Mucosa of descending colon (tissue), 3 donors: ENCODE measurements at places on chromosomes 7 and 10. TPM values are rescaled to one million over a fixed set of nuclear protein-coding genes. Genes with fewer than 3 reads are reported as not detected.

The IL15RA gene
- 26.6 TPM for total RNA-seq

The PRLHR gene
- not detected for total RNA-seq

The PON1 gene
- total RNA-seq, result not detected

The CALML5 gene
- not detected for total RNA-seq

The FZD8 gene
- 14.8 TPM for total RNA-seq

The OIT3 gene
- 0.17 TPM for total RNA-seq

The SLC16A12 gene
- total RNA-seq, result 0.12 TPM

The RPP38 gene
- total RNA-seq, result 17.9 TPM

The FGL2 gene
- total RNA-seq, result 66.3 TPM

The FAM237B gene
- not detected for total RNA-seq

The BAIAP2L1 gene
- 65.4 TPM for total RNA-seq

The ZPBP gene
- total RNA-seq, result not detected

The PHF14 gene
- total RNA-seq, result 30.8 TPM

The TRPV5 gene
- not detected for total RNA-seq

The ZNF727 gene
- 0.92 TPM for total RNA-seq

The CRYGN gene
- 0.51 TPM for total RNA-seq

The CDNF gene
- 0.82 TPM for total RNA-seq

The GBX1 gene
- not detected for total RNA-seq

The TMEM139 gene
- 16.2 TPM for total RNA-seq

The MMD2 gene
- total RNA-seq, result not detected

The SUN3 gene
- not detected for total RNA-seq

The HABP2 gene
- not detected for total RNA-seq

The GOLGA7B gene
- 0.29 TPM for total RNA-seq

The GIMAP4 gene
- 18.1 TPM for total RNA-seq

The CPED1 gene
- total RNA-seq, result 8.8 TPM

The ABCB1 gene
- 76.5 TPM for total RNA-seq

The NUDT13 gene
- 5.1 TPM for total RNA-seq

The CYP2C19 gene
- 0.65 TPM for total RNA-seq

The LEP gene
- 0.22 TPM for total RNA-seq

The STAM gene
- total RNA-seq, result 17.8 TPM

The RPP30 gene
- total RNA-seq, result 24.3 TPM

The POLD2 gene
- 57.0 TPM for total RNA-seq

The ANKIB1 gene
- 40.9 TPM for total RNA-seq

The MYO1G gene
- 3.9 TPM for total RNA-seq

The CDK1 gene
- total RNA-seq, result 6.6 TPM

The AKR1C8 gene
- not detected for total RNA-seq

The FXYD4 gene
- total RNA-seq, result not detected

The HOXA9 gene
- total RNA-seq, result 27.9 TPM

The OR2A2 gene
- total RNA-seq, result not detected

The PRR15 gene
- total RNA-seq, result 173 TPM

The DGKI gene
- 0.36 TPM for total RNA-seq

The ZNF467 gene
- total RNA-seq, result 2.4 TPM

The MKI67 gene
- total RNA-seq, result 54.7 TPM

The LDB3 gene
- total RNA-seq, result 3.2 TPM

The C10orf53 gene
- not detected for total RNA-seq

The PRPS1L1 gene
- total RNA-seq, result not detected

The PNLIPRP1 gene
- not detected for total RNA-seq

The SPAM1 gene
- total RNA-seq, result not detected

The ACHE gene
- 41.4 TPM for total RNA-seq

The RBAK gene
- total RNA-seq, result 15.3 TPM

The AGBL3 gene
- total RNA-seq, result 1.6 TPM

The TUBB8 gene
- total RNA-seq, result not detected

The MRM2 gene
- total RNA-seq, result 18.8 TPM

The PKD2L1 gene
- total RNA-seq, result 0.22 TPM
